ENCODE measurements at places on chromosomes 3 and 15.
A peak's percentile ranks its signal among the peaks of the same experiment; 100 is the strongest.

DNA sequence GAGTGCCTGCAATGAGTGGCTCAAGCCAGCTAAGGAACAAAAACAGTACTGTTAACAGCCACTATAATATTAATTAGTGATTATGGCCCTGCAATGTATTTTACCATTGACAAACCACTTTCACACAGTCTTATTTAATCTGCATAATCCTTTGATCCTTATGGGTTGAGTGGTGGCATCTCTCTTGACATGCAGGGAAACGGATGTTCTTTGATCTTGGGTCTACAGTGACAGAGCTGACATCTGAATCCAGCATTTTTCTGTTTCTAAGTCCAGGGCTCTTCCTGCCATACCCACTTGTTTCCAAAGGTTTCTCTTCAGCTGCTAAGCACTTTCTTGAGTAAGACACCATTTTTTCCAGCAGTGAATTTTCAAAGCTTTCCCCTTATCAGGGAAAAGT, 277.7 kb upstream of the ROPN1 start:
- no peak for DNase-seq

GRCh38 chr3:23567917-23568316, 237.8 kb upstream of the UBE2E1 start:
- DNase-seq = no peak

DNA sequence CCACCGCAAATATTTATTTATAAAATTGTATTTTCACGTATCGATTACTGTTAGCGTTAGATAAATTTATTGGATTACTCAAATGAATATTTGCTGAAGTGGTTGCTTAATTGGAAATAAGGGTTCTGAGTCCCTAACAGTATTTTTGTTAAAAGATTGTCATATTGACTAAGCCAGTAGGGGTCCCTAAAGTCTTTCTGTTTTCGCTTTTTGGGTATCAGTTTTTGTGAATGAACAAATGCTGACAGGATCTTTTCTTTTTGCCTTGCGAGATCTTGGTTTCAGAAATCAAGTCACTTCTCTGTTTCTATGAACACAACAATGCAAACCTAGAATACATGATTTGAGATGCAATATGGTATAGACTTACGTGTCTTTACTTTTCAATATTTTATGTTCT, 7.1 kb downstream of the RAD51 start:
- DNase-seq = no peak

DNA sequence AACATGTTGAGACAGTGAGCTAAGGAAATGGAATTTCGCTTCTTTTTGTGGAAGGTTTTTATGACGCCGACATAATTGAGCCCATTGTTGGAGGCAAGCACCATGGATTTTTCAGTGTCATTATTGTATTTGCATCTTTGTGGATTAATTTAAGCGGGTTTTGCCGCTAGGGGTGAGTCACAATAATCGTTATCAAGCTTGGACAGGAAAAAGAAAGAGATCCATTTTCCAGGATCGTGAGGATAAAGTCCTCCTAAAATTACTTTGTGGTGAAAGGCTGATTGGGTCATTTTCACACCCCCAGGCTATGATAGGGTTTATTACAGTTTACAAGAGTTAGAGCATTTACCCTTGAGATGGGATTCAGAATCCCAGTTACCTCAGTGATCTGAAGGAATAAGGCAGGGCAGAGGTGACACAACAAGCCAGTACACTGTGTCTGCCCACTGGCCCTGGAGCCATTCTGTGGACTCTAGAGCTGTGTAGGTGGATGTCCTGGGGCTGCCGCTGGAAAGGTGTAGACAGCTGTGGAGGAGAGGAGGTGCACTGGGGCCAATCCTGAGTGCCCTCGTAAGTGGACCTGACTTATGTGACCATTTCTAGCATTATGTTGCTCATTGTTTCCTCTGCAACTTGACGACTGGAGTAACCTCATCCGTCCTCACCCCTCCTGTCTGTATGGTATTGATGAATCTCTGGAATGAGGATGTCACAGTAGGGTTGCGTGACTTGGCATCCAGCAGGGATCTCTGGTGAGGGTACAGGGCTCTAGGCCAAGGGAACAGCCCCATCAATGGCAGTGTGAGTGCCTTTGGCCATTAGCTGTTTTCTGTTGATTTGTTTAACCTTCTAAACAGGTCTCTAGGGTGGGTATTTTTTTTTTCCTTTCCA, 370.1 kb downstream of the LRTM1 start:
- DNase-seq = no peak

GRCh38 chr15:97708252-97708651, 252.3 kb upstream of the ARRDC4 start:
- no peak for DNase-seq

GRCh38 chr3:16012086-16012485, 162.4 kb upstream of the GALNT15 start:
- no peak for DNase-seq

DNA sequence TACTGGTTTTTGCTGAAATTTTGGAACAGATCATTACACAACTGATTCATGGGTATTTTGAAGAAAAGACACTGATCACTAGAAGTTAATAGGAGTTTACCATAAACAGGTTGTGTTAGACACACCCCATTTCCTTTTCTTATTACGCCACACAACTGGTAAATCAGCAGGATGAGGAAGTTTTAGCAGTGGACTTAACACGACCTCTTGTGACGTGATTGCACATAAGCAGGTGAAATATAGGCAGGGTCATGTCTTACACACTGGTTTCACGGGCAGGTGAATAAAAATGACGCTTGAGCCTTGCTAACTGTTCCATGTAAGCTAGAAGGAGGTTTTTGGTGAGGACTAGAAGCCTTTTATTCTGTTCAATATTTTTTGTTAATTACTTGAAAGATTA, 27.1 kb upstream of the TPRG1 start:
- peak; percentile 96 for DNase-seq

DNA sequence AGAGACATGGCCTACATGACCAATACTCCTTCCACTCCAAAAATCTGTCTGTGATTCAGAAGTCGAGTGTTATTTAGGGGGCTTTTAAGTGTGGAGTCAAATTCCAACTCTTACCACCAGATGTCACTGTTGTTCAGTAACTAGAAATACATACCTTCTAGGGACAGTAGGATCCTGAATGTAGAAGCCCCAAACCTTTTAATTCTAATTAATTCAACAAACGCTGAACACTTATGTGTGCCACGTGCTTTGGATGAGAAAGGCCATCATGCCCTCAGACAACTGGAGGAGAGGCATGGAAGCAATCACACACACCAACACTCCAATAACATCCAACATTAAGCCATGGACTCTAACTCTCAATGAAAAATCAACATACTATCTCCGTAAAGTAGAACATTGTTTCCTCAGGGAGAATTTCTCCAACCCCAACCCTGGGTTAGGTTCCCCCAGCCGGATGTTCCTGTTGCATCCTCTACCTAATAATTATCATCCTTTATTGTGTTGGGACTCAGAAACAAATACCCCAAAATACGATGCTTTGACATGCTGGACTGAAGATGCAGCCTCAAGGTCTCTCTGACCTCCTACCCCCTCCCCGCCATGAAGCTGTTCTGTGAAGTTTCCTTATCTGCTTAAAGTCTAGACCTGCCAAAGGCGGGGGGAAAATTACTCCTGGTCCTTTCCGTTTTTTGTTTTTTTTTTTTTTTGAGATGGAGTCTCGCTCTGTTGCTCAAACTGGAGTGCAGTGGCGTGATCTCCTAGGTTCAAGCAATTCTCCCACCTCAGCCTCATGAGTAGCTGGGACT, 8.0 kb upstream of the CCDC13 start:
- DNase-seq = no peak

DNA sequence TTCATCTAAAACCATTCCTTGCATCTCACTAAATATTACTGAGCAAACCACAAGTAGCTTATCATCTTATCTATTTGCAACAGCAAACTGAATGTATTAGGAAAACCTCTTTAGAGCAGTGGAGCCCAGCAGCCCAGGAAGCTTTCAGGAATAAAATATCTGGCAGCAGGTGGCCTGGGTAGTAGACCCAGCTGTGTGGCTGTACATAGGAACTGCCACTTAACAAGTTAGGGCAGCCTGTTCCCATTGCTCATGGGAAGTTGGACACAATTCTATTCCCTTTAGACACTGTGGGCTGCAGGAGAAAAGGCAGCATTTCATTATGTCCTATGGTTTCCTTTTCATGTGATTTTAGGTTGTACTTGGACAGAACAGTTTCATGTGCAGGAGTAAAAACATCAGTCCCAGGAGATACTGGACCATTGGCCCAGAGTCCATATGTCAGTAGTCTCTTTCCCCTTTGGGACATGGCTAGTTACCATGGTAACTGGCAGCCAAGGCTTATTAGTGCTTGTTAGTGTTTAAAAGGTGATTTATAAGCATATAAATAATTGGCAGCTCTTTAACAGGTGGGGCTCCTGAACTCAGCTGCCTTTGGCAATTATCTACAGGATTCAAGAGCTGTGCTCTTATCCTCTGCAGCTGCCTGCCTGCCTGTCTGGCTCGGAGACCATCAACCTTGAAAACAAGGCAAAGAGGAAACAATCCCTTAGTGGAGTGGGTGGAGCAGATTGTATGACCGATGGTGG, 28.9 kb upstream of the LSAMP start:
- DNase-seq = peak; percentile 97

GRCh38 chr15:99961011-99961441, 227.8 kb upstream of the LYSMD4 start:
- DNase-seq = no peak

DNA sequence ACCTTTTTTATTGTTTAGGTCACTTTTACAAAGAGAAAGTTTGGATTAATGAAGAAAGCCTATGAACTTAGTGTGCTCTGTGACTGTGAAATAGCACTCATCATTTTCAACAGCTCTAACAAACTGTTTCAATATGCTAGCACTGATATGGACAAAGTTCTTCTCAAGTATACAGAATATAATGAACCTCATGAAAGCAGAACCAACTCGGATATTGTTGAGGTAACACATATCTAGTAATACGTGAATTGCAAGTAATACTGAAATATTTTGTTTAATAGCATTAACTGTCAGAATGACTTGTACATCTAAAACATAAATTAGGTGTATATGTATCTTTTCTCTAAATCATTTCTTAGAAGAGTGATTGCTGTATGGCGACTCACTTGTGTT, 79.8 kb downstream of the MEF2A start:
- DNase-seq = no peak

- DNase-seq = no peak
These were observed 31.2 kb upstream of the ALDH1L1 start for GRCh38 chr3:126211569-126211968.

DNA sequence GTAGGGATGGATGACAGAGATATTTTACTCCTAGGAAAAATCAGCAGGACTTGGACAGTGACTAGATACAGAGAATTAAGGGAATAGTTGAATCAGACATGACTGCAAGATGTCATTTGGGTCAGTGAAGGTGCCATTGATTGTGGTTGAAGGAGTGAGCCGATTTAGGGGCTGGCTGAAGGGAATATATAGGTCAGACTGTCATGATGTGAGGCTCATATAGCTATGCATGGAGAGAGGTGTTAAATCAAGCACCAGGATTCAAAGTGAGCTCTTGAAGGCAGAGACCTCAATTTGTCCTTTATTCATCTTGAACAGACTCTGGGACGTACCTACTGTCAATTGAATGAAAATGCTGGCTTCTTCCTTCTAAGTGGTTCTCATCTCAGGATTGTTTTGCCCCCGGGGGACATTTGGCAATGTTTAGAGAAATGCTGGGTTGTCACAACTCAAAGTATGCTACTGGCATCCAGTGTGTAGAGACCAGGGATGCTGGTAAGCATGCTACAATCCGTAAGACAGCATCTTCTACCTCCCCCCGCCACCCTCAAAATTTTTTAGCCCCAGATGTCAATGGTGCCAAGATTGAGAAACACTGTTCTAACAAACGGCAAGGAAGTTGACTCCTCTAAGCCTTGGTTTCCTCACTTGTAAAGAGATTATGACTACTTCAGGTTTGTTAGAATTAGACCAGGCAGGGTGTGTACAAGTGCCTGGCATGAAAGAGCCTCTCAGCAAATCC, 7.8 kb downstream of the ATP2C1 start:
- no peak for DNase-seq

GRCh38 chr3:184531626-184532280, 29.8 kb upstream of the EPHB3 start:
- DNase-seq = no peak

DNA sequence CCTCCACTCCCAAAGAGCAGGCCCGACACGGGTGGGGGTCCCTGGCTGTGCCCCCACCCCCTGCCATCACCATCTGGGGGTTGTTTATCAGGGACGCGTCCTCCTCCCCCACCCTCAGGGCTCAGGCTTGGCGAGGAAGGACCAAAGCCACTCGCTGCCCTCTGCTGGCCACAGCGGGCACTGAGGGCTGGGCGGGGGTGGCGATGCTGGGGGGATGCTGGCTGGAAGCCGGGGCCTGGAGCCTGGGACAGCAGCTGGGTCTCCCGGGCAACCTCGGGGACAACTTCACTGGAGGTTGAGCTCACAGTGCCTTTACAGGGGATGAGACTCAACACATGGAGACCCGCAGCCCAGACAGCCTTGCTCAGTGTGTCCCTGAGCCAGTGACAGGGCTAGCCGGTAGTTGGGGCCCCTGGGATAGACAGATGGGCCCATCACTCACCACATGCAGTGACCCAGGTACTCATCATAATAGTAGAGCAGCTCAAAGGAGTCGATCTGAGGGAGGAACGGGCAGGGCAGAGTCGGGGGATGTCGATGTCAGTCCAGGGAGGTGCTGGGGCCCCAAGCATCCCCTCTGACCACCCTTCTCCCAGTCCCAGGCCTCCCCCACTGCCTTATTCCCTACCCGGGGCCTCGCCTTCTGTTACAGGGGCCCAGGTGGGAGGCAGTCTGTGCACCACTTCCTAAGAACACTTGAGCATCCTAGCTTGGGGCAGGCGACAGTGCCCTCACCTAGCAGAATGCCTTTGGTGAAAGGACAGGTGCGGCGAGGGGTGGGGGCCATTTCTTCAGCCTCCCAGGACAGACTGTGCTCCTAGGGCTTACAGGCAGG, 5.9 kb upstream of the CALML4 start:
- no peak for DNase-seq
